Transverse colon (tissue), 4 donors: ENCODE measurements at places on chromosomes 2 and 18. TPM values are rescaled to one million over a fixed set of nuclear protein-coding genes. Genes with fewer than 3 reads are reported as not detected.

GRCh38 chr2:9168821-9169221 lies 37.8 kb upstream of the ASAP2 start:
- H3K4me3 ChIP-seq = no peak overlapping the region
- no peaks in the 10 kb centered on the region for H3K27me3 ChIP-seq
- H3K4me1 ChIP-seq = no peaks in the 10 kb centered on the region
- no peak overlapping the region for H3K27ac ChIP-seq
- no peak for DNase-seq

DNA sequence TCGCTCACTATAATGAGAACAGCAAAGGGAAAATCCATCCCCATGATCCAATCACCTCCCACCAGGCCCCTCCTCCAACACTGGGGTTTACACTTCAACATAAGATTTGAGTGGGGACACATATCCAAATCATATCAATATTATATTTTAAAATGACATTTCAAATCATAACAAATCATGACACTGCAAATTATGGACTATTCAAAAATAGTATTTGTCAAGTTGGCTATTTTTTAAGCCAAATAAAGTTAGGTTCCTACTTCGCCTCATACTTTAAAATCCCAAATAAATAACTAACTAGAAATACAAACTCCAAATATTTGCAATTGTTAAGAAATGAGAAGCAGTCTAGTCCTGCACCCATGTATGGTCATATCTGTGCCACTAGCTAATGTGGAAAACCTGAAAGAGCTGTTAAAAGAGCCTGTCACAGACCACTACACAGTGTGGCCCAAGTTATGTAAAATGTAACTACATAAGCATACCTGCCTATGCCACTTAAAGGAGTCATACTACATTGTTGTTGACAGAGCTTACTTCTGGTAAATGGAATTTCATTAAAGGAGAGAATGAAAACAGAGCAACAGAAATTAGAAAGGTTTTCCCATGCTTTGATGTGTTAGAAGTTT lies 334.7 kb upstream of the GULP1 start:
- no peaks in the 10 kb centered on the region for H3K36me3 ChIP-seq
- DNase-seq = no peak
- no peaks in the 10 kb centered on the region for H3K4me1 ChIP-seq
- no peak overlapping the region for H3K27ac ChIP-seq
- no peak overlapping the region for H3K4me3 ChIP-seq
- no peaks in the 10 kb centered on the region for H3K27me3 ChIP-seq

GRCh38 chr18:38980420-38980819 lies 1414.8 kb upstream of the CELF4 start:
- no peaks in the 10 kb centered on the region for H3K27me3 ChIP-seq
- no peaks in the 10 kb centered on the region for H3K4me1 ChIP-seq
- no peak overlapping the region for H3K27ac ChIP-seq
- no peak for DNase-seq

DNA sequence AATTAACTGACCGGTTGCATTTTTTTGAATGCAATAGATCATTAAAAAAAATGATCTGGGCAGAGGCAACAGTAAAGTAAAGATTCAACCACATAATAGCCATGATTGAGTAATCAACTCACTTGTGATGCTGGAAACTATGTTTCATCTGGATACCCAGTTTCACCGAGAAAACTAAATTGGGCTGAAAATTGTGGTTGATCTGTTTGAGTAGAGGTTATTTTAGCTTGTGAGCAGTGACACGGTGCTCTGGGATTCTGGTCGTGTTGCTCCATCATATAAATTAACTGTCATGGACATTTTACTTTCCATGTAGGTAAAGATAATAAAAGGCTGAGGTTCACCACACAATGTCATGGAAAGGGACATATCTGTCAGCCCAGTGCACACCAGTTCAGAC lies 58.7 kb downstream of the CD226 start:
- no peaks in the 10 kb centered on the region for H3K36me3 ChIP-seq
- DNase-seq = no peak
- no peaks in the 10 kb centered on the region for H3K27me3 ChIP-seq

- no peak overlapping the region for H3K27ac ChIP-seq
- H3K27me3 ChIP-seq = no peaks in the 10 kb centered on the region
- H3K4me3 ChIP-seq = no peak overlapping the region
- no peaks in the 10 kb centered on the region for H3K4me1 ChIP-seq
- H3K36me3 ChIP-seq = no peaks in the 10 kb centered on the region
- DNase-seq = peak; percentile 13
Observed at GRCh38 chr2:18178736-18179349, 300.4 kb downstream of the KCNS3 start.

Gene CPS1
- 0.68 TPM for total RNA-seq

DNA sequence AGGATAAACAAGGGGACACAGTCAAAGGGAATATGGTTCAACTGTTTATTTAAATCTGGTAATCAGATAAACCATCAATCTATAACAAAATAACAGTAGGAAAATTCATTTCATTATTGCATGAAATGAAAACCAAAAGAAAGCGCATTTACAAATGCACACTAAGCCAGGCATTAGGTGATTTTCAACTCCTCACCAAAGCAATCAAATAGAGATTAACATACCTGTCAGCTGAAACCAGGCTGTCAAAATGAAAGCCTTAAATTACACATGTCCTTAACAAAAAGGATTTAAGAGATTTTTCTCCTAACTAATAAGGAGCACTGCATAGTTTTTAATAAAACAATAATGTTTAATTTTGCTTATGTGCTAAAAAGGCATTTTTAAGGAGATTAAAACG lies 23.0 kb downstream of the STK39 start:
- no peaks in the 10 kb centered on the region for H3K4me1 ChIP-seq
- no peak overlapping the region for H3K27ac ChIP-seq
- H3K4me3 ChIP-seq = no peak overlapping the region
- DNase-seq = no peak
- H3K36me3 ChIP-seq = no peaks in the 10 kb centered on the region
- no peaks in the 10 kb centered on the region for H3K27me3 ChIP-seq
